Esophagus muscularis mucosa (tissue), 4 donors: ENCODE measurements at places on chromosomes 11 and 22. TPM values are rescaled to one million over a fixed set of nuclear protein-coding genes. Genes with fewer than 3 reads are reported as not detected.

USP47 gene
- total RNA-seq: 101 TPM

KCNK4 gene
- total RNA-seq: not detected

CD3D gene
- not detected for total RNA-seq

DNA sequence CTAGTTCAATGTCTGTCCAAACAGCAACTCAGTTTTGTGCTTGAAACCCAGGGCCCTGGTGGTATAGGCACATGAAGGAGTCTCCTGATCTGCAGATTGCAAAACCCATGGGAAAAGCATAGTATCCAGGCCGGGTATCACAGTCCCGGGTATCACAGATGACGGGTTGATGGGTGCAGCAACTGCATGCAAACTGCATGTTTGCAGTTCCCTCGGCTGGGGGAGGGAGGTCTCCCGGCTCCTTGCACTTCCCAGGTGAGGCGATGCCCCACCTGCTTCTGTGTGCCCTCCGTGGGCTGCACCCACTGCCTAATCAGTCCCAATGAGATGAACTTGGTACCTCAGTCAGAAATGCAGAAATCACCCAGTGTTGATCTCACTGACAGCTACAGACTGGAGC is 53.9 kb downstream of the KCNQ1 start:
- no peak for DNase-seq

DNA sequence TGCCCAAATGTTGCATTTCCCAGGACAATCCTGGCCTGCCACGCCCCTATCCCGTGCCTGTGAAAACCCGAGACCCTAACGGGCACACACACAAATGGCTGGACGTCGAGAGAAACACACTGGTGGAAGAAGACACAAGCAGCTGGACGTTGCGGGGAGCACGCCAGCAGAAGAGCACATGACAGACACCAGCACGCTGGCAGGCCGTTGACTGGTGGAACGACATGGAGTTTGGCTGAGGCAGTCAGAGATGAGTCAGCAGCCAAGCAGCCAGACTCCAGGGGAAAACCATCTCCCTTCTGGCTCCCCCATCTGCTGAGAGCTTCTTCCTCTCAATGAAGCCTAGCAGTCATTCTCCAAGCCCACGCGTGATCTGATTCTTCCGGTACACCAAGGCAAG is 606.7 kb upstream of the LRRC4C start:
- no peak for DNase-seq

DNA sequence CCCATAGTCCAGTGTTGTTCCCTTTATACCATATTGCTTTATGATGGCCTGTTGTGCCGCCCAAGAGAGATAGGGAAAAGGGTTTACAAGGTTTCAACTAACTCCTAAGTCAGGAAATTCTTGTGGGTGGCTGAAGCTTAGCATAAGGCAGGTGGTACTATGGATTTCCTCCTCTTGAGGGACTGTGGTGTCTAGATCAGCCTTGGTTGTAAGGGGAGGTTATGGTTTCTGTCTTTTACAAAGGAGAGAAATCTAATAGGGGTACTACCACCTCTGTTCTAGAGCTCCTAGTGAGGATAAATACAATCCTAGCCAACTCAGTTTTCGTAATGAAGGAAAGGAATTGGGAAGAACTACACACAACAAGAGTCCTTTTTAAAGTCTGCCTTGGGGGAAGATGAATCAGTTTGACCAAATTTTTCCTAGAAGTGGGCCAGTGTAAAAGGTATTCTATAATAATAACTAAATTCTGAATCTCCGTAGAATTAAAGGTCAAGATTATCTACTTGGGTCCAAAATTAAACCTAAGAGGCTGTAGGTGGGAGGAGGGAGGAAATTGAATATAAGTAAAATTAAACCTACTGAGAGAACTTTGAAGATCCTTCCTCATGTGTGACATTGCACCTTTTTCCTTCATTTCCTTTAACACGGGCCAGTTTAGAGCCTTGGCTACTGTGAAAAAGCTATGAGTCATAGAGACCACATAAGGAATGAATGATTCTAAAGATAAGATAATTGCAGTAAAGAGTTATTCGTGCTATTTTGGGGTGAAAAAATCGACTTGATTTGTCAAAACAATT is 17.2 kb downstream of the DLAT start:
- DNase-seq: no peak

- DNase-seq: no peak
Observed at GRCh38 chr11:96203567-96204365, 139.2 kb downstream of the MAML2 start.

- DNase-seq: no peak
Observed at GRCh38 chr11:81895258-81895657, 838.4 kb downstream of the FAM181B start.

- no peak for DNase-seq
Observed at GRCh38 chr22:29433856-29434255, 4.5 kb upstream of the RFPL1 start.

DNA sequence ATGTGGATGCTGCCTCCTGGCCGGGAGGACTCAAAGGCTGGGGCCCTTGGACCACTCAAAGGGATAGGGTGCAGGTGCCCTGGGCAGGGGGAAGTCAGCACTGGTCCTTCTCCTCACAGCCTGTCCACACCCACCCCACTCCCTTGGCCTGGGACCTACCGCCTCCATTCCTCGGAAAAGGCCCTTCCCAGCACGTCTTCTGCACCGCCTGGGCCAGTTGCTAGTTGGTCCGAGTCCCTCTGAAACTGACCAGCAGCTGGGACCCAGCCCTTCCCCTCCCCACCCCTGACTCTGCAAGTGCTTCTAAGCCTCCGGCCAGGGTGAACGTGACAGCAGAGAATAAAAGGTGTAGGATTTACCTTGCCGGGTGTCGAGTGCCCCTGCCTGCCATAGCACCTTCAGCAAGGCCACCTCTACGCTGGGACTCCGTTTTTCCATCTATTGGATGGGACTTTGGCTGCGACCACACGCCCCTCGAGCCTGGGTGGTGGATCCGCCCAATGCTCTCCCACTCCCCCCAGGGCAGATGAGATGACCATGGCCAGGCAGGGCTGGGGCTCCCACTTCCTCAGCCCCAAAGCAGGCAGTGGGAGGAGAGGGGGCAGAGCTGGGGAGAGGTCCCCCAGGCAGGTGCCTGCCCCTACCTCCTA is 37.3 kb downstream of the OSBPL5 start:
- no peak for DNase-seq

DNA sequence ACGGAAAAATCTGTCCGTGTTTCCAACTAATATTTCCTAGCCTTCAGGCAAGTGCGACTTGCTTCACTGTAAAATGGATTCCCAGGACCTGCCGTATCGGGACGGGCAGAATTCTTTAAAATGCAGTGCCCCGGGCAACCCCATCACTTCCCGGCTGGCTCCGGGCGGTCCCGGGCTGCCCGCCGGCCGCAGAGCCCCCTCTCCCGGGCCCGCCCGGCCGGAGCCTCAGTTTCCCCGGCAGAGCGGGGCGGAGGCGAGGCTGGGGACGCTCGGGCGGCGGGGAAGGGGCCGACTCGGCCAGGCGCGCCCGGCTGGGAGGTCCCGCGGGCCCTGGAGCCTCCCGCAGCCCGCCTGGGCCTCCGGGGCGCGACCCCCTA is 84.2 kb upstream of the WNT7B start:
- DNase-seq: no peak

DNA sequence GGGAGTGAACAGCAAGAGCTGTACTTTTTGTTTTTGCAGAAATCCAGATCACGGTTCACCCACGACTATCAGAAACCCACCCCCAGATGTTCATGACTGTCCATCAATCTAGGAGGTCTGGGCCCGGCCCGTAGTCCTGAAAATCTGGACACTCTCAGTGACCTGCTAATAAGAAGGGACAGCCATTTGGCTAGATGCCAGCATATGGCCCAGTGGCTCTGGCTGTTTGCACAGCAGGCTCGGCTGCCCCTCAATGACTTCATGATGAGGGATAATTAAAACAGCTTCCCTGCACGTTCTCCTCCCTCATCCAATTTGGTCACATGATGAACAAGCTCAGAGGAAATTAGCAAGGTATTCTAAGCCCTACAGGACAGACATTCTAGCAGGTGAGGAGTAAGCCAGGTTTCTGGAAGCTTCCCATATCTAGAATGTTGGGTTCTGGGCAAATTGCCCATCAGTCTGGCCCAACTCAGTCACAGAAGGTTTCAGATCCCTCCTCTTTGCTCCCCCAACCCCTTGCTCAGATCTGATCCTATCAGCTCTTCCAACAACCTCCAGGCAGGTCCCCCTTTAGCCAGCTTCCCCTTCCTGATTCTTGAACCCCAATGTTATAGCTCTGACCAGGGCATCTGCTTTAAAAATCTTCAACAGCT is 397.3 kb downstream of the SHANK2 start:
- DNase-seq: no peak

DNA sequence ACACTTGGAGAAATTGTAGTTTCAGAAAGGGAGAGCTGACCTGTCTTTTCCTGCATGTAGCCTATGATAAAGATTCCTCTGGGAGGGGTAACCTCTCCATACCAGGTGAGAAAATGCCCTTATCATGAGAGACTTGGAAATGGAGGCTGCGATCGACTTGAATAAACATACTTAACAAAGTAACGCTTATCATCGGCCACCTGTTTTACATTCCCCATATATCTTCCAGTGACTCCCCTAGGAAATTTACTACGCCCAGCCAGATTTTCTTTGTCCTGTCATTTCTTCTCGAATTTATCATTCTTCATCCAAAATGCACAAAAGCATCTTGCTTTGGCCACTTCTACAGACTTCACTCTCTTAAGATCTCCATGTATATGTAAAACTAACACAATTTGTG is 143.5 kb downstream of the CCDC81 start:
- DNase-seq: peak; percentile 64
